T-helper 9 cell (primary cell): ENCODE measurements at places on chromosomes 7 and 10.

GRCh38 chr7:2030475-2031450 is 202.0 kb downstream of the MAD1L1 start:
- no peak for DNase-seq

- no peak for DNase-seq
Observed at GRCh38 chr10:110815354-110816004, 56.2 kb upstream of the PDCD4 start.

- no peak for DNase-seq
Observed at GRCh38 chr7:22447762-22448161, 52.2 kb downstream of the STEAP1B start.

DNA sequence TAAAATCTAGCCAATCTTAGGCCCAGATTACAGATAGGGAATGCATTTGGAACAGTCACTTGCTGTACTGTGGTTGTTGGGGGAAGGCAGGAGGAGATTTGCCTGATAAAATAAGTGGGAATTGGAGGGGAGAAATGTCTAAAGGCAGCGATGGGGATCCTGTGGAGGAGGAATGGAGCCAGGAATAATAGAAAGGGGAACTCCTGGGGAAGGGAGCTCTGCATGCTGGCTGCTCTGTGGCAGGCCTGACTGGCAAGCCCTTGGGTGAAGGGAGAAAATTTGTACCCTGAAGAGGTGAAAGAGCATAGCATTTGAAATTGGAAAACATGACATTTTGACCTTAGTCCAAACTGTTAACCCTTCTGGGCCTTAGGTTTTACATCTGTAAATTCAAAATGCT is 13.7 kb downstream of the MMP21 start:
- no peak for DNase-seq

DNA sequence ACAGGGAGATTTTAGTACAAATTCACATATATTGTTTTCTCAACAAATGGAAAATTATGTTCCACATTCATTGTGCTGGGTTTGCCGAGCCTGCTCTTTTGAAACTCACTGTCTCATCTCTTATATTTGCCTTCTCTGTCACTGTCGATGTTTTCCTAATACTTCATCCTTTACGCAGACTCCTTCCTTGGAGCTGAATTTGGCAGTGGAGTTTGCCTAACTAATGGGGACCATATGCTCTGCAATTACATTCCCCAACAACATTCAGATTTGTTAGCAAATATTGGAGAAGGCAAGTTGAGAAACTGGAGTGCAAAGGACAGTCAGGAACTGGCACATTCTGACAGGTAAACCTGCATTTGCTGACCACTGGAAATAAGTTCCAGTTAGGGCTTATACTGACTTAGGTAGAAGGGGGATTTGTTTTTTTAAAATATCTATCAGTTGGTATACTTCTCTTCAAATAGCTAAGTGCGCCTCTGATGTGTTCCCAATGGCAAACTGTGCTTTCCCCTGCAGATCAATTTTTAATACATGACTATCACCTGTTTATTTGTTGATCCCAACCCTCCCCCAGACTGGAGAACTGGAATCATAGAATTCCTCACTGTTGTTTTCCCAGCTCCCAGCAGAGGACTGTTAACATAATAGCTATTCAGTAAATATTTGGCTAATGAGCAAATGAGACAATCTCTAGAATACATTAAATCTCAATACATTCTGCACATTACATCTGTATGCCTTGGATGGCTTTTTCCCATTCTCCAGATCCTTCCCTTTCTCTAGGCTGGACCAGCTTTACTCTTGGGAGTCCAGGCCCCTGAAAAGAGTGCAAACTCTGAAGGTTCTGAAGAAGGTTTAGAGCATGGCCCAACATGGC is 769.3 kb downstream of the KCNMA1 start:
- no peak for DNase-seq

DNA sequence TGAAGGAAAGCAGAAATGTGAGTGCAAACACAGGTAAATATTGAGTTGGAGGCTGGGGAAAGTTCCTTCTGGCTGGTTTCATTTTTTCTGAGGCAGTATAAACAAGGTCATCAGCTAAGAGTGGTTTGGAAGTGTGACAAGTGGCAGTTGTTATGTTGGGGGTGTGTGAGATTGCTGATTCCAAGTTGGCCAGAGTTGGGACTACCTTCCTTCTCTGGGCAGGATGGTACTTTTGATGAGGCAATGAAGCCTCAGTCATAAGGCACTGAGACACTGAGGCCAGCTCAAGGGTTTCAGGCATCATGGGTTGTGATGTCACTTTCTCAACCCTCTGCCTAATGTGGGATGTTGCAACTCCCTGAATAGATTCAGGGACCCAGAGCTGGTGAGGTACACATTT is 8.2 kb upstream of the PTTG1IP2 start:
- no peak for DNase-seq

- no peak for DNase-seq
Observed at GRCh38 chr7:158541346-158542010, 46.1 kb downstream of the PTPRN2 start.

GRCh38 chr7:44565097-44565794 is 8.5 kb downstream of the DDX56 start:
- DNase-seq, result peak; percentile 52

DNA sequence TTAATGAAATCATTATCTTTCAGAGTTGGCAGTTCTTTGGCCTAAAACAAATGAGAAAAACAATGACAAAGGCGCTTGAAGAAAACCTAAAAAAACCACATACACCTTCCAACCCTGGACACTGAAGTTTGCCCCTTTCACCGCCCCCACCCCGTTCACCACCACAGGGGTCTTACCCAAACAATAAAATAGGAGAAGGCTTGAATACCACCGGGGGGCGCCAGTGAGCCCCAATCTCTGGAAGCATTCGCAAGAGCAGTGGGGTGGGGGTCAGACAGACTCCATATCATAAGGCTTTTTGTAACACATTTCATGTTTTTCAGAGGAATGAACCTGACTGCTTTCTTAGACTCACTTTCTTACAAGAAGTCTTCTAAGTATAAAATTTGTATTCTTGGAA is 163.6 kb downstream of the PIP4K2A start:
- DNase-seq, result peak; percentile 74

- DNase-seq, result no peak
Observed at GRCh38 chr10:88592381-88592780, 5.8 kb downstream of the LIPJ start.

GRCh38 chr10:133458021-133458709 is 4.4 kb downstream of the SCART1 start:
- no peak for DNase-seq

GRCh38 chr10:45239642-45240041 is 75.8 kb downstream of the OR13A1 start:
- no peak for DNase-seq

GRCh38 chr7:115221456-115221855 is 299.6 kb downstream of the MDFIC start:
- DNase-seq, result no peak

GRCh38 chr7:138663725-138664710 is 37.1 kb downstream of the SVOPL start:
- no peak for DNase-seq

GRCh38 chr7:17489961-17490360 is 191.5 kb downstream of the AHR start:
- no peak for DNase-seq

DNA sequence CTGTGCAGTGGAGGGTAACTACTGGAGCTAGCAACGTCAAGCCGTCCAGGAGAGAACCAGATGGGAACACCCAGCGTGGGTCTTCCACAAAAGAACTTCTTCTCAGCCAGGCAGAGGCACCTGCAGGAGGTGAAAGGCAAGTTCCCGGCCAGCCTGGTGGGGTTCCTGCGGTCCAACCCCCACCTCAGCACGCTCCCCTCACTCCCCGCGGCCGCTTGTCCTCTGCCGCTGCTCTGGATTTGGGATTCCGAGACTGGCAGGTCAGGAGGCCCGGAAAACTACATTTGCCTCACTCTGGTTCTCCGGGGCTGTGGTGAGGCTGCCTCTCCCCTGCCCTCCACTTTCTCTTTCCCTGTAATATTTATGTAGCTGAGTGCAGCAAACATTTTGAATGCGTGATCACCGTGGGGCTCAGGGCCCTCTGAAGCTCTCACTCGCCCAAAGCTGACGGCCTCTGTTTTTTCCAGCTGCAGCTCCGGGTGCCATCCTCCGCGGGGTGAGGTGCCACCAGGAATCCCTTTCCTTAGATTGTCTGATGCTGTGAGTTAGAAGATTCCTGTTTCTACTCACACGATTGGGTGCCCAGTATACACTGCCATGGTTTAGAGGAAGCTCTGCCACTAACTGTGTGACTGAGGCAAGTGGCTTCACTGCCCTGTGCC is 366.9 kb downstream of the DNAJB6 start:
- no peak for DNase-seq

DNA sequence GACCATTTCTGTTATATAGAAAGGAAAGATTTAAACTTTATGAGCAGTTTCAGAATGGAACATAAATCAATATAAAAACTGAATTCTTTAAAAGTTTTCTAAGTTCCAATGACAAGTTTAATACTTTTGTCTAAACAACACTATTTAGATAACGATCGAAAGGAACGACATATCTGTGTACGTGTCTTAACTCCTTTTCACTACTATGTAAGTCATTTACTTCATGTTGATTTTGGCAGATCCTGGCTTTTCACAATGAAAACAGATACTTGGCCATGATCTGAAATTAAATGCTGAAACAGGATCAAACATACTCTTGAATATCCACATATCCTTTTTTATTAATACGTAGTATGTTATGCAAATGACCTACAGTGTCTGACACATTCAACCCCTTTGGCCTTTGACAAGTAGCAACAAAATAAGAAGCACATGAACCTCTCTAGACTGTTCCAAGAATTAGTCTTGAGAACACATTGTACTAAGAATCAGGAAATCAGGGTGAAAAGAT is 41.9 kb downstream of the RNLS start:
- DNase-seq, result no peak

- no peak for DNase-seq
Observed at GRCh38 chr7:13946181-13946580, 43.3 kb downstream of the ETV1 start.

DNA sequence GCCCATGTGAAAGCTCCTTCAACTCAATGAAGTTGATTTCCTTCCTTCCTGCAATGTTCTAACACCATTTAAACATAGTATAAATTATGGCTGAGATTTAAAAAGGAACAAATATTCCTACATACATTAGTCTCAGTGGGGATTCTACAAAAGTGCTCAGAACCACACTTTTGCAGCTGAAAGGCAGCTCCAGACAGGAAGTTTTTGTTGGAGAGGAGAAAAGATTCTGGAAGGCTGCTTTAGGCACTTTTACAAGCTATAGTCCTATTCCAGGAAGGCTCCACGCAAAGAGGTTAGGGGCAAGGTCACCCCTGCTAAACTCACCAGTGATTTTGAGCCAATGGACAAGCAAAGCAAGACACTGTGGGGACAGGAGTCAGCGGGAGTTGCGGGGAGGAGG is 179.2 kb upstream of the CDCA7L start:
- DNase-seq, result no peak
